ENCODE measurements at places on chromosomes 3 and 15.

DNA sequence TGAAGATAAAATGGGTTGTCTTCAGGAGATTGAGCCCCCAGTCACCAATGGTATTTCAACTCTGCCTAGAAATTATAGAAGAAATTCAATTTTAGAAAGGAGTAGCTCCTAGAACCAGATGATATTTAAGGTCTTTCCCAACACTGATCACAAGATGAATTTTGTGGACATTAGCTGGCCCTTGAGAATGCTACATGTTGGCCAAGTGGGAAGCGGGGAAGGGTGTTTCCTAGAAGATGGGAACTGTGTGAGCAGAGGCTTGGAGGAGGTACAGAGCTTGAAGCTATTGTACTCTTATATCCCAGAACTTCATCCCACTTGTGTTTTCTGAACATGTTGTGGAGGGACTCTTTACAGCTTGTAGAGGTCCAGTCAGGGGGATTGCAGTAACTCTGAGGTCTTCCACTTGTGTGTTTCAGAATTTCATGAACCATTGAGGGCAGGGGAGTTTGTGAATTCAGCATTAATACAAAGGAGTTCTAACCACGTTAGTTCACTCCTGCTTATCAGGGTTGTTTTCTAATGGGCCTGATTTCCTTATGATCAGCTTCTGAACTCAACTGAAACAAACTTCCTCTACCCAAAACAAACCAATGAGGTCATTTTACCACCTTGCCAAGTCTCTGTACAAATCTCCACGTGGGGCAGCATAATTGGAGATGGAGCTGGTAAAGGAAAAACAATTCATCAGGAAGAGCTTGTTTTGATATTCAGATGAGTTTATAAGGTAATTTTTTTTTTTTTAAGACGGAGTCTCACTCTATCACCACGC, 152.6 kb upstream of the TPM1 start:
- DNase-seq: no peak

DNA sequence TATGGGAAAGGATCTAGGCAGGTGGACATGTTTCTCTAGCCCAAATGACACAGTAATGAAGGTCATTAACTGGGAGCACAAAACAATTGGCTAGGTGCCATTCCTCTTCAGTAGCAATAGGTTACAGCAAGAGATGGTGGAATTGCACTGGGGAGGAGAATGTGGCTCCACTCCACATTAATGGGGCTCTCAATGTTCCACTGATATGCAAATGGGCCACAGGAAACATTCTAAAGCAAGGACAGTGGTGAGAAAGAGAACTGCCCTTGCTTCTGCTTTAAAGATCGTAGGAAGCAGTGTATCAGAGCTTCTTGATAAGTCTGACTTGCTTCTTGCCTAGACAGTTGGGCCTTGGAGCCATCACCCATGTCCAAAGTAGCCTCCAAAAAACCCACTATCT, 271.4 kb upstream of the PPP2R3A start:
- DNase-seq: no peak

GRCh38 chr15:57592426-57592825, 722 bp downstream of the MYZAP start:
- DNase-seq: no peak

DNA sequence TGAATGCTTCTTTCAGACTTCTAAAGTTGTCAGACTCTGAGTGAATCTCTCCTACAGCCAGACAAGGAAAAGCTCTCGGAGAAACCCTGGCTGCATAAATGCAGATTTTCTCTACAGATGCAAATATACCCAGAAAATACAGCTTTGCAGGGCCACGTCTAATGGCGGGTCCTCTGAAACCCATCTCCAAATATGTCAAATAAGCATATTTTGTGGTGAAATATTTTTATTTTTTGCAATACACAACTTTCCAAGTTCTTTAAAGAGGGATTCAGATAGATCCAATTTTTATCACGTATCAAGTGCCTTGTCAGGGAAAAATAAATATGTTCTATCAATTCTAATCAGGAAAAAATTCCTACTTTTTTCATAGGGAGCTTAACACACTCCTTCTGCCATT, 229.4 kb downstream of the SI start:
- DNase-seq: no peak

DNA sequence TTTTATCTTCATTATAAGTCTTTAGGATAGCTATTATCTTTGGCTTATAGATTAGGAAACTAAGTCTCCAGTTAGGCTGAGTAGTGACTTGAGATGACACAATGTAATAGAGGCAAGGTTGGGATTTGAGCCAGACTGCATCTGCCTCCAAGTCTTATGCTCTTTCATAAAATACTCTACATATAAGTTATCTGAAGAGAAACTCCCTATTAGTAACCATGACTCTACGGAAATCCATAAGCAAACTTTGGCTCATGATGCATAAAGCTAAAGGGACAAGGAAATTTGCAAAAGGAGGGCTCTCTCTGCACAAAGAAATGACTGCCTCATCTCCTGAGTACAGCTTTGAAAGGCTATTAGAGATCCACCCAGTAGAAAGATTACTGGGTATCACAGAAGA, 77.6 kb upstream of the FRMD4B start:
- DNase-seq: no peak

- no peak for DNase-seq
These were observed 258.5 kb downstream of the PDCD6IP start for GRCh38 chr3:34056951-34057390.

- DNase-seq: no peak
These were observed 66.8 kb upstream of the PCSK6 start for GRCh38 chr15:101556273-101556672.

- DNase-seq: no peak
These were observed 424.5 kb downstream of the SOX2 start for GRCh38 chr3:182136008-182136910.

GRCh38 chr3:55434789-55435188, 52.3 kb downstream of the WNT5A start:
- peak; percentile 18 for DNase-seq

DNA sequence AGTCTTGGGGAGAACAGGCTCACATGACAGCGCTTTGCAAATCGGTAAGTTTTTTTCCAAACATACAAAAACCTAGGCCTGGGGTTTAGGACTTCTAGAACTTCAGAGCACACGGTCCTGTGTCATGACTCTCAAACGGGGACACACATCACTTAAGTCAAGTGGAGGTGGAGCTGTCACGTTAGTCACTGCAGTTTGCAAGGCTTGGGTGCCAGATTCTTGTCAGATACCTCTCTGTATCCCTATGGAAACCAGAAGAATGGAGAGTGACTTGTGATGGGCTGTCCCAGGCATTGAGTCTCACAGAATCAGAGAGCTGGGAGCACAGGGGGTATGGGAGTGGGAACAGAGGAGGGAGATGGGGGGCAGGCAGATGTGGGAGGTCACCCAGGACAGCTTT, 64.8 kb downstream of the DUT start:
- DNase-seq: no peak

- DNase-seq: peak; percentile 97
These were observed at the start of gene CAPN7 for GRCh38 chr3:15205934-15206661. Gene CAPN7 (plus strand): TSS chr3:15206246. CDS start chr3:15206496, 250 bp downstream.

DNA sequence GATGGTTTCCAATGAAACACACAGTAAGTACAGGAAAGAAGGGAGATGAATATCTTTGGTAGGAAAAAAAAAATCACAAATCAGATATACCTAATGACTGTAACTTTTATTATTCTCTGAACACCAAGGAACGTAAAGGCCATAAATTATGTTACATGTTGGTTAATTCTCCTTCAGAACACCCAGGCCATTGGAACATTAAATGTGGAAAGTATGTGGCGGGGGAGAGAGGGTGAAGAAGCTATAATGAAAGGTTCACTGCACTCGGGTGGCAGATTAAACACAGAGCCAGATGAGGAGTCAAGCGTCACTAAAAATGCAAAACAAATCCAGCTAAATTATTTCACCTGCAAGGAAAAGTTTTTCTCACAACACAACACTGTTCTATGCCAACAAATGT, 193.8 kb downstream of the FHIT start:
- DNase-seq: no peak

DNA sequence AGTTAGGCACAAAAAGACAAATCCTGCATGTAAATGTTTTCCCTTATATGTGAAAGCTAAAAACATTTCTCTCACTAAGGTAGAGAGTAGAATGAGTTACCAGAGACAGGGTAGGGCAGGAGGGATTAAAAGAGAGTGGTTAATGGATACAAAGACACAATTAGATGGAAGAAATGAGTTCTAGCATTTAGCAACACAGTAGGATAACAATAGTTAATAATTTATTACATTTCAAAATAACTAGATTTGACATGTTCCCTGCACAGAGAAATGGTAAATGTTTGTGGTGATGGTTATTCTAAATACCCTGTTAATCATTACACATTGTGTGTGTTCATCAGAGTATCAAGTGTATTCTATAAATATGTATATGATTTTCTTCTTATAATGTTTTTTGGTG, 1400.7 kb downstream of the OTOL1 start:
- no peak for DNase-seq

GRCh38 chr3:160125258-160125657, 100.0 kb upstream of the C3orf80 start:
- DNase-seq: no peak

DNA sequence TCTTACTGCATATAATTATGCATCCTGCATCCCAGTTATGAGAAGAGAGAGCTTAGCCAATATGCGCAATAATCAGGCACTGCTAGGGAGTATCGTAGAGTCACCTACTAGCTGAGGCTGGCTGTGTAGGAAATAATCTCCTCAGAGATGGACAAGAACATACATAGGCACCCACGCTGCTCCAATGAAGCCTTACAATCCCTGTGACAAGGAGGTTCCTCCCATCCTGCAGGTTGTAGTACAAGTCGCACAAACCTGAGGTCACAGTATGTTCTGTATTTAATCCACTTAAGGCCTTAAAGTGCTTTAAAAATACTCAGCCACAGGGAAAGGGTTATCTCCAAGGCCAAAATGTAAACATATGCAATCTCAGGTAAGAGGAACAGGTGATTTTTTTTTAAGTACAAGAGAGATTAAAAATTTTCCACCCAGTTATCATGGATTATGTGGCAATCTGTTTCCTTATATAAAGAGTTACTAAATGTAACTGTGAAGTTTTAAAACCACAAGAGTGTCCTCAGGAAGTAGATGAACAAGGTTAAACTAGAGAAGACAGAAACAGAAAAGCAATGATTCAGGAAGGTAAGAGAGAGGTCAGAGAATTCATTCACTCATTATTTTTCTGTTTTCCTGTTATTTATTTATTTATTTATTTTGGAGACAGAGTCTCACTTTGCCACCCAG, 7.5 kb upstream of the COLQ start:
- DNase-seq: no peak

GRCh38 chr15:101441696-101442095, 47.8 kb downstream of the PCSK6 start:
- no peak for DNase-seq

GRCh38 chr3:176041812-176042211, 1155.5 kb downstream of the TBL1XR1 start:
- no peak for DNase-seq

- DNase-seq: no peak
These were observed 14.4 kb upstream of the BTBD1 start for GRCh38 chr15:83081256-83082014.

DNA sequence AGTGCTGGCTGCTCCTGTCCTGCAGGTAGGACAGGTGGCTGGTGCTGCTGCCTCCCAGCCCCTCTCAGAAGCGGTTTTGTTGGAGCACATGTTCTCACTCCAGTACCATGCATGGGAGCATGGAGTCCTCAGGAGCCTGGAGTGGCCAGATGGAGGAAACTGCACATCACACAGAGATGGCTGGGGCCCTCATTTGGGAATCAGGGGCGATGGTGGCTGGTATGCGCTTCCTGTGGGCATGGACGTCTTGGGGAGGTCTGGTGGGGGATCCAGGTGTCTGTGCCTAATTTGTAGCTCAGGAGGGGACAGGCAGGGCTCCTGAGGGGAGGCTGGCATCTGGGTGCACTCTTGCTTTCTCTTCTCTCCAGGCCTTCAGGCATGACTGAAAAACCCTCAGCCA, 168.2 kb downstream of the KLF13 start:
- no peak for DNase-seq

DNA sequence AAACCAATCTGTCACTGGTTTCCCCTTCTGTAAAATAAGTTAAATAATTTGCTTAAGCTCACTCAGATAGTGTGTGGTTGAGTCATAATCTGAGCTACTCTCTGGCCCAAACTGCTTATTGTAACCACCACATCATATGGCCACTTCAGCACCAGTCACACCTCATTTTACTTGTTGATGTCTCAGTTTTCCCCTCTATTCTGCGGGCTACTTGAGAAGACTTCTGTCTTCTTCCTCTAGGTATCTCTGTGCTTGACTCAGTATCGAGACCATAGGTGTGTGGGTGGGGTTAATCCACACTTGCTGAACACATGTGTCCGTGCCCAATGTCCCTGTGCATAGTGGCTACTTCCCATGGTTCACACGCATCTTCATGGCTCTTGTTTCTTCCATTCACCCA, 32.9 kb downstream of the CRYGS start:
- DNase-seq: peak; percentile 57

- no peak for DNase-seq
These were observed 717.6 kb upstream of the GOLIM4 start for GRCh38 chr3:168813225-168813802.

GRCh38 chr3:58564456-58565160, 12.6 kb downstream of the FAM107A start:
- DNase-seq: no peak

- DNase-seq: no peak
These were observed 11.2 kb downstream of the CBLB start for GRCh38 chr3:105857601-105858000.

DNA sequence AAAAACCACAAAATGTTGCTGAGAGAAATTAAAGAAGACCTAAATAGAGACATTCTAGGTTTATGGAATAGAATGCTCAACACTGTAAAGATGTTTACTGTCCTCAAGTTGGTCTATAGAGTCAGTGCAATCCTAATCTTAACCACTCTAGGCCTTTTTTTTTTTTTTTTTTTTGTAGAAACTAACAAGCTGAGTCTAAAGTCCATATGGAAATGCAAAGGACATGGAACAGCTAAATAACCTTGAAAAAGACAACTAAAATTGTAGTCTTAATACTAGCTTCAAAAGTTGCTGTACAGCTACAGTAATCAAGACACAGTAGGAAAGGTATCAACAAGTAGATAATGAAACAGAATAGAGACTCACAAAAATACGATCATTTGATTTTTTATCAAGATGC, 32.9 kb downstream of the CDV3 start:
- no peak for DNase-seq

DNA sequence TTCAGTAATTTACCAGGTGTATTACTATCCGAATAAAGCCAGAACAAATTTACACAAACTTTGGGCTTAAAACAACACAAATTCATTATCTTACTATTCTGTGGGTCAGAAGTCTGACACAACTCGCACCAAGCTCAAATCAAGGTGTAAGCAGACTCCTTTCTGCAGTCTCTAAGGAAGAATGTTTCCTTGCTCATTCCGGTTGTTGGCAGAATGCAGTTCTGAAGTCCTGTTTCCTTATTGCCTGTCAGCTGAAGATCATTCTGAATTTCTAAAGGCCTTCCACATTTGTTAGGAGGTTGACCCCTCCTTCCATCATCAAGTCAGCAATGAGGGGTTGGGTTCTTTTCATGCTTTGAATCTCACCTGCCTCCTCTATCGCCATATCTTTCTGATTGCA, 183.2 kb downstream of the FHIT start:
- DNase-seq: no peak

DNA sequence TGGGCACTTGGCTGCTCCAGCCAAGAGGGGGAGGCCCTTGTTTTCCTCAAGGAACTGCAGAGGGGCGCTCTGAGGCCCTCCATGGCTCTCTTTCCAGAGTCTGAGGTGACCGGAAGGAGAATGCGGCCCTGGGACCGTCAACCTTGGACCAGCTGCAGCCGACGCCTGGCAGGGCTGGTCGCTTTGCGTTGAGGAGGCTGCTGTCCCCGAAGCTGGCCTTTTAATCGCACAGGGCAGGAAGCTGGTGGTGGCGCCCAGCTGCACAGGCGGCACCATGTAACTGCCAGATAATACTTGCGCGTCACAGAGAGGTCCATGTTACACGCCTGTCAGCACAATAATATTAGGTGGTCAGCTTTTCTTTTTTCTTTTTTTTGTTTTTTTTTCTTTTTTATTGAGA, 875 bp upstream of the HLTF start:
- no peak for DNase-seq
